ENCODE measurements at places on chromosomes 12 and 14. TPM values are rescaled to one million over a fixed set of nuclear protein-coding genes. Genes with fewer than 3 reads are reported as not detected.

DDIT3 gene
- 213 TPM for total RNA-seq

TESPA1 gene
- total RNA-seq: not detected

TC2N gene
- 46.1 TPM for total RNA-seq

ACOT6 gene
- not detected for total RNA-seq

KIF26A gene
- total RNA-seq: 0.26 TPM

CMTM5 gene
- total RNA-seq: not detected

EPYC gene
- not detected for total RNA-seq

SLC5A8 gene
- not detected for total RNA-seq

DPY19L2 gene
- under 0.01 TPM for total RNA-seq

TMEM63C gene
- total RNA-seq: 0.79 TPM

GALNT9 gene
- not detected for total RNA-seq

NOVA1 gene
- total RNA-seq: under 0.01 TPM

AP1G2 gene
- total RNA-seq: 44.4 TPM

ZBTB25 gene
- 4.7 TPM for total RNA-seq

DCN gene
- 32.6 TPM for total RNA-seq

SLC25A21 gene
- 0.64 TPM for total RNA-seq

PPP2R5E gene
- 14.5 TPM for total RNA-seq

All from bronchial epithelial cell (primary cell).